Lung (tissue), 17 donors: ENCODE measurements at places on chromosomes 7 and 10.
A peak's percentile ranks its signal among the peaks of the same experiment; 100 is the strongest.

DNA sequence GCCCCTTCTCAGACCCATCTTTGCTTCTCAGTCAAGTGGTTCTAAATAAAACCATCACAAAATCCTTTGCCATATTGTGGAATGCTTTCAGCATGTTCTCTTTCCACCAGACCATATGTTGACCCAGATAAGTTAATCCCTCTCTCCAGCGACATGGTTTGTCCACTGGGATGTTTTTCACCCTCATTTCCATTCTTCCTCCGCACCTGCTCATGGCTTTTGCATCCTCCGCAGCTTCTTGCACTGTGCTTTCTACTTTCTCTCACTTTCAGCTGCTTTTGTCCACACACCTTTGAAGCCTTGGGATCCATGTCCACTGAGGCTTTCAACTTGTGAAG lies 52.3 kb upstream of the WAC start:
- no peak for DNase-seq

DNA sequence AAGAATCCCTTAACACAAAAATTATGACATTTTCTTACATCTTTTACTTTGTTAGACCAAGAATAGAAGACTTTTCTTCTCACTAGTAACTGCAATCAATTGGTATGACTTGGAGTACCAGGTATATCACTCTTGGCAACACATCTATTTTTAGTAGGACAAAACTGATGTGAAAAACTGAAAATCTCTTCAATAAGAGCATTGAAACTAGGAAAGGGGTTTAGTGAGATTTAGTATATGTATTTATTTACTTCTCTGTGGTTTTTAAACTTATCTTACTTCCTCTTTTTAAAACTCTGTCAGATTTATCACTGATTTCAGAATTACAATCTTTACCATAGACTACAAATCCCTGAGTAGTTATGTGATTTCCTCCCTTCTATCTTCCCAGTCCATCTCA lies 366.2 kb downstream of the PCDH15 start:
- no peak for DNase-seq

DNA sequence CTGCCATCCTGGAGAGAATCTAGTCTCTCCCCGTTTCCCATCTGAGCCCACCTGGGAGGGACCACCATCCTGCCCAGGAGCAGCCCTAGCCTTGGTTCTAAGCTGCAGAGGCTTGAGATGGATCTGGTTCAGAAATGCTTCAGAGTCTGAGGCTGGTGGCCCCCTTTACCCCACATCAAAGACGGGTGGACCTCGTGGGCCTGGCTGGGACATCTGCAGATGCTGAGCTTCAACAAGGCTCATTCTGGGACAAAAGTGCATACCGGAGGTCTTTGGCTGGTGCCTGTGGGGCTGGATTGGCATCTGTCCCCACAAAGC lies 4.9 kb upstream of the IRF5 start:
- no peak for DNase-seq

GRCh38 chr7:65265933-65266519 lies 107.6 kb upstream of the ZNF92 start:
- DNase-seq: no peak

- DNase-seq: no peak
These were observed 145.3 kb downstream of the MAGI2 start for GRCh38 chr7:79308192-79308591.

GRCh38 chr10:96548589-96548988 lies 34.9 kb upstream of the TLL2 start:
- peak; percentile 44 for DNase-seq

GRCh38 chr7:71563276-71563675 lies 431.3 kb downstream of the GALNT17 start:
- DNase-seq: no peak

DNA sequence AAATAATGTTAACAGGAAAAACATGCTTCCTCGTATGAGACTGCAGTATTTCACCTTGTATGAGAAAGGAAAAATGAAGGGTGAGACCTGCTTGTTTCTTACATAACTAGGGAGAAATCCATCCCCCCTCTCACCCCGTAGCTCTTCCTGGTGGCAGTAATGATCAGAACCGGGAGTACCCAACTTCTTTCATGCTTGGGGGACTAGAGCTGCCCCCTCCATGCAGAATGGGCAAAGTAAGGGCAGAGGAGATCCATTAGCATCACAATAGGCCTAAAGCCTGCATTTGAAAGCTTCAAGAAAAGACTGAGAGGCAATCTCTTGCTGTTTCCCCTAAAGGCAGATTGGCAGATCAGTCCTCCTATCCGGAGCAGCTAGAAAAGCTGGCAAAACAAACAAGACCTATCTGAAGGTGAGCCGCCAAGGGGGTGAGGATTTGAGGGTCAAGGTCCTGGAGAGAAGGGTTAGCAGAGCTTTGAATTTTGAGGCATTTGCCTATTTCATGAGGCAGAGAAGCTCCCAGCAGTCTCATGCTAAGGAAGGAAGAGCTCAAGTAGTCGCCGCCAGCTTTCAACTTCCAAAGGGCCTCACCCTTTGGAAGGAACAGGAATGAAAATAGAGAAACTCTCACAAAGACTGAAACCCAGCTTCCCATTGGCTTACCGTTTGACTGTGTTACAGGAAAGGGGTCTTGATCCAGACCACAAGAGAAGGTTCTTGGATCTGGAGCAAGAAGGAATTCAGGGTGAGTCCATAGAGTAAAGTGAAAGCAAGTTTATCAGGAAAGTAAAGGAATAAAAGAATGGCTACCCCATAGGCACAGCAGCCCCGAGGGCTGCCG lies 36.2 kb downstream of the BAG3 start:
- DNase-seq: no peak

GRCh38 chr7:143910473-143911248 lies 8.7 kb upstream of the TCAF1 start:
- no peak for DNase-seq

GRCh38 chr10:79936625-79937615 lies 12.0 kb downstream of the SFTPD start:
- DNase-seq: no peak

- no peak for DNase-seq
These were observed 80.1 kb upstream of the PFKP start for GRCh38 chr10:2987185-2987768.

DNA sequence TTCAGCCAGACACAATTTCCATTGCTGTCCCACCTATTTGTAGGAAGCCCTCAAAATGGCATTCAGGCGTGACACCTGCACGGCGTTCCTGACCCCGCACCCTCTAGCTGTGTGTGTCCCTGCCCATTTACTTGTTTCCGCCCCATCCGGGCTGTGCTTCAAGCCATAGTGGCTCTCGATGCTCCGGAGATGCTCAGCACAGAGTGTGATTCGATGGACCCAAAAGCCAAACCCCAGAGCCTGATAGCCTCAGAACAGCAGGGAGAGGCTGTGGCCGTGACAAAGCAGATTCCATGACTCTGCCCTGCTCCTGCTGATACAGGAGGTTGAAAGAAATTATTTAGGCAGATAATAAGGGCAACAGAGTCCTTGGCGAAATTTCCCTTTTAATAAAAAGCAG lies 13.4 kb downstream of the BUD31 start:
- no peak for DNase-seq
